ENCODE measurements at places on chromosomes 12 and 14. TPM values are rescaled to one million over a fixed set of nuclear protein-coding genes. Genes with fewer than 3 reads are reported as not detected.

KCNK10 gene
- total RNA-seq, result not detected

KRT85 gene
- total RNA-seq, result not detected

- ATAC-seq, result no peak
Observed at GRCh38 chr12:116126610-116127009, 150.9 kb downstream of the MED13L start.

CELA1 gene
- total RNA-seq, result not detected

ZFYVE1 gene
- total RNA-seq, result 18.7 TPM

DNA sequence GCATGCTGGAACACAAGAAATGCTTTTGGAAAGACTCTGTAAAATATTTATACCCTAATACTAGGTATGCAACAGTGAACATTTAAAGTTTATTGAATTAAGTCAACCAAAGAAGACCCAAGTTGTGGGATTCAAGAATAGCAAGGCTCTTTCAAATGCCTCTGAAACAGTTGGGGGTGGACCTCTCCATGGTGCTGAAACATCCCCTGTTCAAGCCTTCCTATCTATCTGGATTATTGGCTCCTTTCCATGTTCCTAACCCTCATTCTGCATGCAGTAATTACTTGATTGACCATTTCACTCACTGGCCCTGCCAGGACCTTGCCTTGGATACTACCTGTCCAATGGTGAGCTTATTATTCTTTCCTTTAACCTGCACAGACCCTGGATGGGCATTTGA, 349.7 kb downstream of the NRXN3 start:
- no peak for ATAC-seq

- peak; percentile 73 for ATAC-seq
Observed at GRCh38 chr12:26297396-26298070, 102.2 kb downstream of the SSPN start.

- no peak for ATAC-seq
Observed at GRCh38 chr12:5733136-5733755, 211.8 kb downstream of the ANO2 start.

- ATAC-seq, result no peak
Observed at GRCh38 chr12:113170926-113171325, 14.4 kb downstream of the DDX54 start.

KLRG1 gene
- 4.8 TPM for total RNA-seq

GPRC5A gene
- total RNA-seq, result 2.9 TPM

E2F7 gene
- 14.7 TPM for total RNA-seq

DNA sequence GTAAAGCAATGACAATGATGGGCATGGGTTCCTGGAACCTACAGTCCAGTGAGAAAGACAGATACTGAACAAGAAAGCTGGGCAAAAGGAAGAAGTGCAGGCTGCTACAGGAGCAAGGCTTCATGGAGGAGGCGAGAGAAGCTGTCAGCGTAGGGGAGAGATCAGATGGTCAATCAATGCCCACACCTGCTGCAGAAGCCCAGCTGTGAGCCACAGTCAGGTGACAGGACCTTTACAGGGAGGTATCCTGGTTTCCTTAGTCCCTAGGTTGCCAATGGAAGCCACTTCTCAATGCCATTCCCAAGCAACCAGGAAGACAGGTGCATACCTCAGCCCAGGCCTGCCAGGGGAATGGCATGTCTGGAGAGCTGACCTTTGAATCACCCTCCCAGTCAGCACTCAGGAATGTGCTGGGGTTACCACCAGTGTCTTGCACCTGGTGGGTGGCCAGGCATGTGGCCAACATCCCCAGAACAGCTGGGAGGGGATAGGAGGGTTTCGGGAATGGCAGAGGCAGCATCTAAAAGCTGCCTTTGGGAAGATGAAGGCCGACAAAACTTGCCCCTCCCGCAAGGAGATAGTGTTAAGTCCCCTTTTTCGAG, 170.3 kb downstream of the TTC7B start:
- ATAC-seq, result no peak

PTHLH gene
- not detected for total RNA-seq

DNA sequence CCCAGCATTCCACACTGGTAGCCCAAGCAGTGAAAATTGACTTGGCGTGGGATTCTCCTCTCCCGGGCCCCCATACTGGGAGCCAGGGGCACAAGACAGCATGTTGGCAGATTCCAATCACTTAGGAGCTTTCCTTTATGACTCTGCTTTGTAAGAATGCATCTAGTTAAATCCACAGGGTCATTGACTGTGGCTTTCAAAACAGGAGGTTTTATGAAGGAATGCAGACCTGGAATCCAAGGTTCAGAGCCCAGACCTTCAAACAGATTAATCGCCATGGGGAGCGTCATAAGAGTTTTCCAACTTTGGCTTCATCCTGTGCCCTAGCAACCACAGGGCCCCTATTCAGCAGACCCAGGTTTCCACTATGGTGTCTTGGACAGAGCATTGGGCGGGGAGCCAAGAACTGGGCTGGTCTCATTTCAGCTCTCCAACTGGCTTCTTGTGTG, 76.4 kb upstream of the RMST start:
- no peak for ATAC-seq

CIDEB gene
- 28.1 TPM for total RNA-seq

DNA sequence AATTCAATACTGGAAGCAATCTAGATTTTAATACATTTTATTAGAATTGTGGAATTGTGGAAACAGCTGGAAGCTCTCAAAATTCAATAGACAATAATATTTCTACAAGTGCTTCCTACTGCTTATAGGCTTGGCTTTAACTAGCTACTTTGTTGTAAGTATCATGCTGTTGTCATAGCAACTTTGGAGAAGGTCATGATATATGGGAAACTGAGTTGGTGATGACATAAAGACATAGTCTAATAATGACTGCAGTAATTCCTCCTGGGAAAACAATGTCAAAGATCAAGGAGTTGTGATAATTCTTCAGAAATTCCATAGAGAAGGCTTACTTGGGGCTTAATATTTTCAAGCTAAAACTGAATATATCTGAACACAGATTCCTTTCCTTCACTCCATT, 266.6 kb downstream of the KIF21A start:
- ATAC-seq, result no peak

GRCh38 chr14:63432888-63433552, 110.2 kb downstream of the PPP2R5E start:
- ATAC-seq, result peak; percentile 50

DNA sequence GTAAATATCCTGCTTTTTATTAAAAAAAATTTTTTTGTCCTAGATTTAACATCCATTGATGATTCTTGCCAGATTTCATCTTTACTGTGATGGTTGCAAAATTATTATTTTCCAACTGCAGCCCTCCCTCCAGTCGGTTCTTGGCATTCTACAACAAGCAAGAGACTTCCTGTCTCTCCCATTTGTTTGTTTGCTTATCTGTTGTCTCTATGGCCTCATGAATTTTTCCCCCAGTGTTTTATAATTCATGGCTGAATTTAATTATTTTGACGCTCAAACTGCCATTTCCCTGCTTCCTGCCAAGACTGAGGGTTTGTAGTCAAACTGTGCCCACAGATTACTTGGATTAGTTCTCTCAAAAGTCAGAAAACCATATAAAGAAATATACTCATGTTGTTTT, 25.9 kb downstream of the CGRRF1 start:
- no peak for ATAC-seq

DNA sequence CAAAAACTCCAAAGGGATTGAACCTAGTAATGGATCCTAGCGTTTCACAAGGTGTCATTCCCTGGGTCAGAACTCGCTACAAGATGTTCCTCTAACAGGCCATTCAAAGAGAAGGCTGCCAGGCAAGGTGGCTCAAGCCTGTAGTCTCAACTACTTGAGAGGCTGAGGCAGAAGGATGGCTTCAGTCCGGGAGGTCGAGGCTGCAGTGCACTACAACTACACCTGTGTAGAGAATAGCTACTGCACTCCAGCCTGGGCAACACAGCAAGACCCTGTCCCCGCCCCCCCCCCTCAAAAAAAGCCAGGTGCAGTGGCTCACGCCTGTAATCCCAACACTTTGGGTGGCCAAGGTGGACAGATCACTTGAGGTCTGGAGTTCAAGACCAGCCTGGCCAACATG, 14.4 kb downstream of the PPTC7 start:
- ATAC-seq, result no peak

GRCh38 chr12:121934309-121934664, 15.9 kb downstream of the CFAP251 start:
- no peak for ATAC-seq

RTN1 gene
- not detected for total RNA-seq

GRCh38 chr14:45194964-45195363, 58.0 kb downstream of the MIS18BP1 start:
- peak; percentile 73 for ATAC-seq

DNA sequence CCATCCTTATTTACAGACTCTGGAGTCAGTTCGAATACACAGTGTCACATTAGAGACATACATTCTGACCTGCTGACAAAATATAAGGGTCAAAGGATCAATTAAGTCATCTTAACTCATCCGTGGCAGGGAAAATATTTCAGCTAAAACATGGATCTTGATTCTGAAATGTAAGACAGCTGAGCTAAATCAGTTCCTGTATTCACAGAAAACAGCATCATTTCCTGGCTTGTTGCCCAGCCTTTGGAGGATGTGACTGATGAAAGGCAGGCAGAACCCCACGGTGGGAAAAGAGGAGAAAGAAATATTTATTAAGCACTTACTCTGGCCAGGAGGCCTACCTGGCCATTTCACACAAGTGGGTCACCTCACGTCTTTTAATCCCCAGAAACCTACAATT, 101.9 kb downstream of the GAS2L3 start:
- ATAC-seq, result no peak

GRCh38 chr12:62738616-62739015, 196.3 kb downstream of the PPM1H start:
- ATAC-seq, result no peak

CRIP1 gene
- 358 TPM for total RNA-seq

DNA sequence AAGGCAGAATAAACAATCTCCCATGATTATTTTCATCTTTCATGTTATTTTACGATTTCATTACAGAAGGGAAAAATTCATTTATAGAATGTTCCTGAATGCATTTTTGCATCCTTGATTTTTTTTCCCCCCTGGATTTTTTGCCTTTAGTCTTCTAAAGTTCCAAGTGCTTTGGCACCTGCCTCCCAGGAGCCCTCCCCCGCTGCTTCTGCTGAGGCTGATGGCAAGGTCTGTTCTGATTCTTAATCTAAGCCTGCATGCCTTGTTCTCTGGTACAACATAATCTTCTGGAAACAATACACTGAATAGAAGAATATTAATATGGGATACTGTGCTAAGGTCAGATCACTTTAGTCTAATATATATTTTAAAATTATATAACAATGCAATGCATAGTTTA, 18.0 kb downstream of the YARS2 start:
- ATAC-seq, result no peak

GRCh38 chr14:63752449-63753169, 24.7 kb upstream of the SGPP1 start:
- no peak for ATAC-seq

DNA sequence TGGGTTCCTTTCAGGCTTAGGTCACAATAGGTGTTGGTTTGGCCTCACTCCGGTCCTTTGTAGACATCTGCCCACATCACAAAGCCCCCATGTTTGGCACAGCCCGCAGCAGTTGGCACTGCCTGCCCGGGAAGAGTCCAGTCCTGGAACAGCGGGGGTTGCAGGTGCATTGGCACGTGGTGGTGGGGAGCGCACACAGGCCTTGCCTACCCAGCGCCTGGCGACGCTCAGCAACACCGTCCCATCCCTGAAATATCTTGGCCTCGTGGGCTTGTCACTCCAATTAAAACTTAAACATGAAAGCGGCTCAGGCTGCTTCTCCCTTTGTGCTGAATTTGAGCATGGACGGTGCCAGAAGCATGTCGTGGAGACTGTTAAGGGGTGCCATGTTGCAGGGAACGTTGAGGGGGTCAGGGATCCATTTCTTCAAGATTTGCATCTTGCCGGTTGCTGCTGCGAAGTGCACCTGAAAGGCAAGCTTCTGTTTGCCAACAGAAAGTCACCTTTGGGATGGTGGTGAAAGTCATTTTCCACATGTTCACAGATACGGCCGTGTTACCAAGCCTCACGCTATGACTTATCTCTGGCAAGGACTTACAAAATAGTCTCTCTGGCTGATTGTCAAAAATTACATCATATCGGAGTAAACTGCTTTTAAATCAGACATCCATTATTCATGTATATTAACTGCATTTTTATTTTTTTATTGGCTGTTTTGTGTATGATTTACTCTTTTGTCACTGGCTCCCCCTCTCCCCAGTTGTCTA, 91.5 kb downstream of the FBXW8 start:
- ATAC-seq, result no peak

- ATAC-seq, result no peak
Observed at GRCh38 chr14:28966416-28967233, 200.0 kb downstream of the FOXG1 start.

DNA sequence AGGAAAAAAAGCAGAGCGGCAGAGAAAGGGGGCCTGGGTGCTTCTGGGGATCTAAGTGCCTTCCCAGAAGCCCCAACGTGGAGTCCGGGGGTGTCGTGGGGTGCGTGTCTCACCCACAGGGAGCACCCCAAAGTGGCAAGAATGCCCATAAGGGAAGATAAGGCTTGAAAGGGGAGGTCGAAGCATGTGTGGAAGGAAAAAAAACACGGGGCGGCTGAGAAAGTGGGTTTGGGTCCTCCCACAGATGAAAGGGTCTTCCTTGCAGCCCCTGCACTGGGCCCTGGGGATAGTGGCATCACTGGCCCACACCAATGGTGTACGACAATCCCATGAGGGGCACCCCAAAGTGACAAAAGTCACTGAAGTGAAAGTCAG, 275.5 kb downstream of the ALG10 start:
- ATAC-seq, result no peak

- peak; percentile 69 for ATAC-seq
Observed at GRCh38 chr12:62268956-62269355, 8.8 kb downstream of the USP15 start.

GRCh38 chr14:99229654-99230207, 42.3 kb downstream of the BCL11B start:
- no peak for ATAC-seq

GNG2 gene
- total RNA-seq, result 99.1 TPM

GRCh38 chr14:79415726-79416125, 795.6 kb downstream of the DIO2 start:
- no peak for ATAC-seq

OTUB2 gene
- total RNA-seq, result 6.3 TPM

GRCh38 chr12:63898764-63899337, 54.4 kb downstream of the SRGAP1 start:
- no peak for ATAC-seq

DNA sequence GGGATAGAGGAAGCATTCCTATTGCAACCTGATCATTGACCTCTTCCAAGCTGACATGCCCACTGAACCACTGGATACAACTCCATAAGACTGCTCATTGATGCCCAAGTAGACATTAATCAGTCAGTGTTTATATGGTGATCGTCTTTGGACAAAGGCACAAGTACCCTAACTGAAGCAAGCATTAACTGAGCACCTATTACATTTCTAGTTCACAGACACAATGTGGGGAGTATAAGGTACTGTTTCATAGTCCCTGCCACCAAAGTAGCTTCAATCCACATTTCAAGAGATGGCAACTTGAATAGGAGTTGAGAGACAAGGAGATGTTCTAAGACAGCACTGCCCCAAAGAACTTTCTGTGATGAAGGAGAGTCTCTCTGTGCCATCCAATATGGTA, 10.9 kb upstream of the COL2A1 start:
- ATAC-seq, result no peak
